ENCODE measurements at places on chromosomes 4 and X.

DNA sequence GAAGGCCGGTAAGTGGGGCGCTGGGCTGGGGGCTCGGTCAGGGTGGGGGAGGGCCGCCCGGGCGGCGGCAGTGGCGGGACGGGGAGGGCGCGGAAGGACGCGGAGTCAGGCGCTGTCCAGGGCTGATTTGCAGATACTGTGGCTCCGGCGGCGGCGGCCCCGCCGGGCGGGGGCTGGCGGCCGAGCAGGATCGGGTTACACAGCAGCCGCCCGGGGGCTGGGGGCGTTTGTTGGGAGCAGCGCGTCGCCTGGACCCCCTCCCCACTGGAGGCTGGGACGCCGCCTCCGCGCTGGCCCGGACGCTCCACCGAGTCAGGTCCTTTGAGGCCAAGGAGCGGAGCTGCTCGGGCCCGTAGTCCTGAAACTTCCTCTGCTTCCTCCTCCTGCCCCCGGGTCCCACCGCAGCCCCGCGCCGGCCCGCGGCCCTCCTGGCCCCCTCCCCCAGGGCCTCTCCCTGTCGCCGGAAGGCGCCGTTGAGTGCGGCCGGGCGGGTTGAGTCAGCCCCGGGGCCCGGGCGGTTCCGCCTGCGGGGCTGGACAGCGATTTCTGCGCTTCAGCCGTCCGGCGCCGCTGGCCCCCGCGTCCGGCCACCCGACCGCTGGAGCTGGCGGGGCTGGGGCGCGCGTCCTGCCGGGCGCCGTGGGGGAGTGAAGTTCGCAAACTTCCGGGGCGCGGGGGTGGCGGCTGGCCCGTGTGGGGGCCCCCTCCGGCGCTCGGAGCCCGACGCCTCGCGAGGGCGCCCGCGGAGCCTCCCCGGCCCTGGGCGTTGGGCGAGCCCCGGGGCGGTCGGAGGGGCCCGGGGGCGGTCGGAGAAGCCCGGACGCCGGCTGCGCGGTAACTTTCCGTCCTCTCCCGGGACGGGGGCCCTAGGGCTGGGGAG lies 746 bp downstream of the REST start:
- peak; percentile 82 for DNase-seq

DNA sequence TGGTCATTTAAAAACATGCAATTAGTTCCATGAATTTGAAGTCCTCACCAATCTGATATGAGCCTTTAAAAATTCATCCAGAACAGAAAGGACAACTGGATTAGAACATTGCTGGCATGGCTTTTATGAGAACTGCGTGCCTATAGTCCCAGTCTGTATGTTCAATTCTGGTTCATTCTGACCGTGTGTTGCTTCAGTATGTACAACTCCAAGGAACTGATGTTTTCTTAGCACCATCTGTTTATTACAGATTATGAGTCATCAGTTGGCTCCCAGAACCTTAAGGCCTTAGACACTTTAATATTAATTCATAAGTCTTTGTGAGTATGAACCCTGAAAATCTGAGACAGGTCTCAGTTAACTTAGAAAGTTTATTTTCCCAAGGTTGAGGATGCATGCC lies 115.0 kb downstream of the CEP44 start:
- no peak for DNase-seq

DNA sequence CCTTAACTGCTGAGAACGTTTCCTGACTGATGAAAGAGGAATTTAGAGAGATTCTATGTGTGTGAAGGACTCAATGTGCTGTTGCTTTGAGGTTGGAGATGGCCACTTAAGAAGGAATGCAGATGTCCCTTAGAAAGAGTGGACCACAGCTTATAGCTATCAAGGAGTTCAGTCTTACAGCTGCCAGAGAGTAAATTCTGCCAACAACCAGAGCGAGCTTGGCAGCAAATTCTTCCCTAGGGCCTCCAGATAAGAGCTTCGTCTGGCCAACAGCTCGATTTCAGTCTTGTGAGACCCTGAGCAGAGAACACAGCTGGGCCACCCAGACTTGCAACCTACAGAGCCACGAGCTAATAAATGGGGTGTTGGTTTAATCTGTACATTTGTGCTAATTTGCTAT lies 21.8 kb downstream of the MID1 start:
- DNase-seq = no peak

DNA sequence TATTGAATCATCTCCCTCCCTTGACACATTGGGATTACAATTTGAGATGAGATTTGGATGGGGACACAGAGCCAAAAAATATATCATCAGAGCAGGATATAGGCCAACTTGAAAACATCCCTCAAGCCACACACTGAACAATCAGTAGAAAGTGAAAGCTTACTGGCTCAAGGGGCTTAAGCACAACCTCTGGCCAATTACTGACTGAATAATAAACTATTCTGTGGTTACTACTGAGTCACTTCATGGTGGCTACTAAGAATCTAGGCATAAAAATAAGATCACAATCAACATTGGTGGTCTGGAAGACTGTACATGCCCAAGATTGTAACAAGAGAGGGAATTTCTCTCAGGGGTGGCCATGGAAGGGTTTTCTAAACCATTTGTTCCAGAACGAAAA lies 27.4 kb upstream of the GPR174 start:
- no peak for DNase-seq

- no peak for DNase-seq
Measured at GRCh38 chr4:122536001-122536400, 79.5 kb upstream of the IL2 start.

All from 8988T (cell line).